ENCODE measurements at places on chromosomes 6 and 20.

DNA sequence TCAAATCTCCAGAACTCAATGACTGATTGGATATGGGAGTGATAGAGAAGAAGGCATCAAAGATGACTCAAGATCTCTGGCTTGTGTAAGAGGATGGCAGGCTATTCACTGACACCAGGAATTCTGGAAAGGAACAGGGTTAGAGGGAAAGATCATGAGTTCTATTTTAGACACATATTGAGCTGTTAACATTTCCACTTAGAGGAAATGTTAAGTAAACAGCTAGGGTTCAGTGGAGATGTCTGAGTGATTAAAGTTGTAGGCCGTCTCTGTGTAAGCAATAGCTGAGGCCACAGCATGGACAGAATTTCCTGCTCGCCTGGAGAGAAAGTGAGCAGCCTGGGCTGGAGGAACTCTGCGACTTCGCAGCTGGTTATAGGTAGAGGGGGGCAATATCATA lies 21.0 kb downstream of the ZC3H12D start:
- no peak for DNase-seq

GRCh38 chr6:5174244-5174643 lies 86.5 kb downstream of the LYRM4 start:
- no peak for DNase-seq

GRCh38 chr6:77879527-77879926 lies 226.7 kb downstream of the MEI4 start:
- no peak for DNase-seq

DNA sequence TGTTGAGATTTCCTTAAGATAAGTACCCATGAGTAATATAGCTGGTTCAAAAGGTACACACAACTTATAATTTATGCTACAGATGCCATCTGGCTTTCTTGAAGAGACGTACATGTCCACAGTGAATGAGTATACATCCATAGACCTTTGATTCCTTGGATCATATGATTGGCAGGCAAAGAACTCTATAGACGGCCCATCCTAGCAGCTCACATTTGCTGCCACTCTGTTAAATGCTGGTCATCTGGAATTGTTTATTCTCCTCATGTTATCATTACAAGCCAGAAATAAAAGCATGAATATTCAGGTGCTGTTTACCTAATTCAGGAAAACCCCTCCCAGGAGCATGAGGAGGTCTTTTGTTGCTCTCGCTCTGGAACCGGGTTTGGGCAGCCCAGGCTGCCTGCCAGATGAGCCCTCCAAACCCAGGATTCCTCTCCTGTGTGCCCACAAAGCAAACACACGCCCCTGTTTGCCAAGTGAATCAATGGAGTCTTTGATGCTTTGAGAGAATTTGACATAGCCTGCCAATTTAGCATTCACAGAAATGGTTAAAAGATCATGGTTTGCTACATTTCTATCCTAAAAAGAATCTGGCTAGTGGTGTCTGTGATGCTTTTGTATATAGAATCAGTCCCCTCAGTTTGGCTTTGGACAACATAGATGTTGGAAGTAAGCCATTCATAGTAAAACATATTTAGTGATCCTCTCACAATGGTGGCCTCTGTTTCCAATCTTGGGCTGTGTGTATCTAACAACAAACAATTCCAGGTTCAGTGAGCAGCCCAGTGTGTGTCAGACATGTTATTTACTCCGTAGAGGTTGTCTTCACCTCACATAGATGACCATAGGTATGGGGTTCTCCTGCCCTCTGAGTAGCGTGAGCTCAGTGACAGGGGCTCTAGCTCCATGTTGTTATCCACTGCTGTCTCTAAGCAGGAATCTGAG lies 17.5 kb upstream of the PLCG1 start:
- no peak for DNase-seq

DNA sequence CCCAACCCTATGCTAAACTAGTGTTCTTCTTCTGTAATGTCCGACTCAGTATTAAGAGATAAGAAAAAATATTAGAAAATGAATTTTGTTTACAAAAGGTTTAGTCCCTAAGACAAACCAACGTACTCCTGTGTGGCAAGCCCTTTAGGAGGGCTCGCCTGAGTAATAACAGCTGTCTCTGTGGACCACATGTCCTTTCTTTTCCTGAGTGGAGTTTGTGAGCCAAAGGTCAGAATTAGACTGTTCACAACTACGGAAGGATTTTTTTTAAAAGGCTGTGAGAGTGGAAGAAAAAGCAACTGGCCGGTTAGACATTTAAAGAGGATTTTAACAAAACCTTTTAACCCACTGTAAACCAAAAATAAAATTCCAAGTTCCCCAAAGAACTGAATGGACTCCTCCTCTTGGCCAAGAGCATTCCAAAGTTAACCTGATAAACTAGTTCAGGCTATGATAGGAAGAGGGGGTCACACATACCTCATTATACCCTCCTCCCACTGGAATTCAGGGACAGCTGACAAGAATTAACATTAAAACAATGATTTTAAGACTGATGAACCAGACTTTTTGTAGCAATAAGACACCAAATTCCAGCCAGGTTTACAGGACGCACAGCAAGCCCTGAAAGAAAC lies 43.5 kb downstream of the FAM184A start:
- no peak for DNase-seq

DNA sequence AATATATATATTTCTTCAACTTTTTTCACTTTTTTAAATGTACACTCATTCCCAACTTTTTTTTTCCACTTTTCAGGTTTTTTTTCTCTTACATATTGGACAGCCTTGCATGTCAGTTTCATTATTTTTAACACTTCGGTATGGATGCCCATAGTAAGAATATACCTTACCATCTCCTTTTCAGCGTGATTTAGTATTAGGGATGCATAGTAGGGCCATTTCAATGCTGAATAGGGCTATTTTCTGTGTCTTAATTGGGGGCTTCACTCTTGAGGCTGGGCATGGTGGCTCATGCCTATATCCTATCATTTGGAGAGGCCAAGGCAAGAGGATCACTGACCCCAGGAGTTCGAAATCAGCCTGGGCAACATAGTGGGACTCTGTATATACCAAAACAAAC lies 6.7 kb downstream of the RNF114 start:
- no peak for DNase-seq

GRCh38 chr20:34703424-34704176 lies 544 bp upstream of the TP53INP2 start:
- no peak for DNase-seq

DNA sequence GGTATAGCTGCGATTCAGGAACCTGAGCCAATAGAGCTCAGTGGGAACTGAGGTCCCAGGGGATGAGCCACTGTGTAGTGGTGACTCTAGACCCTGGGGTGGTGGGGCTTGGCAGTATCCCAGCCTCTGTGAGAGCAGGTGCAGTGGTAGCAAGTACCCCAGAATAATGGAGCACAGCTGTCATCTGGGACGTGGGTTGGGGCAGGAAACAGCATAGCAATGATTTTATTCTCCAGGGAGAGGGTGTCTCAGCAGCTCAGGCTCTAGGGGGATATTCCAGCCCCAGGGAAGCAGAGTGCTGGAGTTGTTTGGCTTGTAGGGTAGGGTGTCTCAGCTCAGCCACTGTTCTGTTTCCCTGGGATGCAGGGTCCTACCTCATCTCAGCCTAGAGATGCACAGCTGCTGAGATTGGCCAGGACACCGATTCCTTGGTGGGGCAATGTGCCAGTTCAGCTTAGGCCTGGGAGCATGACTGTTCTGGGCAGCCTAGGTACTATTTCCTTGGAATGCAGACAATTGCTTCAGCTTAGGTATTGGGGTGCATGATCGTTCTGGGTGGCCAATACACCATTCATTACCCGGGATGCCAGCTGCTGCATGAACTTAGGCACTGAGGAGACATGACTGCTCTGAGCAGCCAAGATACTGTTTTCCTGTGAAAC lies 34.0 kb upstream of the NUP153 start:
- no peak for DNase-seq

GRCh38 chr6:45930420-45931040 lies 85.1 kb downstream of the CLIC5 start:
- no peak for DNase-seq

DNA sequence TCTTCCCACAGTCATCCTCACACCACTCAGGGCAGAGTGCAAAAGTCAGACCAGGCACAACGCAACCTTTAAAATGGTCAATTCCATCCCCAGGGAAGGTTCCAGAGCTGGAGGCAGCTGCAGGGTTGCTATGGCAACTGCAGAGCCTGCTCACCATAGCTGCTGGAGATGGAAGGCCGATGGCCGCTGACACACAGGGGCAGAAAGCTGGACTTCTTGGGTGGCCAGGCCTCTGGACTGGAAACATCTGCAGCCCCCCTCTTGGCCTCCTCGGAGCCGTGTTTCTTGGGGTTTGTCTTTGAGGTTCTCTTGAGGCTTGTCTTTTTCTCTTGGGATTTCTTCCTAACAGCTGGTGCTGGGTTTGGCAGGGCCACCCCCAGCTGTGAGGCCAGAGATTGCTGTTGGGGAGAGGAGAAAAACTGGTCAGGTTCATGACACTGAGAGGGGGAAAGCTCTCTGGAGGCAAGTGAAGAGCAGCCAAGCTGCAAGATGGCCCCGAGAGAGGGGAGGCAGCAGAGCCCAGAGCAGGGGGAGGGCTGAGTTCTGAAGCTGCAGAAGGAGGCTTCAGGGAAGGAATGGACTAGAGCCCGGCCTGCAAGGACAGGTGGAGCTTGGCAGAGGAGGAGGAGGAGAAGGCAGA lies 10.2 kb downstream of the BNIP5 start:
- no peak for DNase-seq

DNA sequence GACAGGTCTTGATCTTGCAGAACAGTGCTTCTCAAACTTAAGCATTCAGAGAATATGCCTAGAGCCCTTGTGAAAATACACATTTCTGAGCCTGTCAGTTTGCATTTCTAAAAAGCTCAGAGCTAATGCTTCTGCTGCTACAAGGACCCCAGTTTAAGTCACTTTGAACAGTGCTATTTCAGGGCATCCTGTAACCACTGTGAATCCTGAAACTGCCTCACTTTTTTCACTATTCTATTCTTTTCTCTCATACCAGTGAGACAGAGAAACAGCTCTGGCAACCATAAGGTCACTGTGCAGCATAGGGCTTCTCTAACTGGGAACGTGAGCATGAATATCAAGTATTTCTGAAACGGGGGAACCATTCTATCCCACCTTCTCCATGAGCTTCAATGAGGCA lies 51.2 kb downstream of the LGSN start:
- no peak for DNase-seq

DNA sequence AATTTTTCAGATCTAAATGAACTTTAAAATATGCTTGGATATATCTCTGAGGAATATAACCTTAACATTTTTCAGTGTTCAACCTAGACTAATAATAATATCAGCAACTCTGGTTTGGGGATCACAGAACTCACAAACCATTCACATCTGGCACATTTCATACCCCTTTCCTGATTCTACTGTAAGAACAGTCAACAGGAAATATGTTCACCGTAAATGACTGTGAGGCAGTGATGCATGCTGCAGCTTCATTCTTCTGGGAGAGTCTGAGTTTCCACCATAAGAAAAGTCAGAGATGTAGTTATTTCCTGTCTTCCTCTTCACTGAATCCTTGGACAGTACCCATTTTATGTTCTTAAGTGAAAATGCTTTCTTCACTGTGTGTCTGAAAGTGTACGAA lies 134.2 kb upstream of the IFNGR1 start:
- no peak for DNase-seq

DNA sequence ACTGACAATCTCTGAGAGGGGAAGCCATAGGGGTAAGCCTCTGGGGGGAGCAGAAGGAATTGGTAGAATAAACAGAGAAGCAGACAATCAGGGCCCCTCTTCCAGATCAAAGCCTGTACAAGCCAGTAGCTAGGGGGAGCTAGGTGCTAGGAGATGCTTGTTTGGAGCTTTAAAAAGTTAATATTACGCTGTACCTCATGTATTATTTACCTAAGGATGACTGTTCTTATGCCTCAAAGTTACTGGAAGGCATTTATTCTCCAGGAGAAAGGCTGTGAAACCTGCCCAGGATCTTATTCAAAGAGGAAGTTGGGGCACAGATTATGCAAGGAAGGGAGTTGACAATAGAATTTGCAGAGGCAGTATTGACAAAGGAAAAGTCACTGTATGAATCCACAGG lies 111.8 kb upstream of the SLC35F1 start:
- DNase-seq, result no peak

- DNase-seq, result no peak
These were observed 11.3 kb downstream of the TULP4 start for GRCh38 chr6:158323561-158323958.

DNA sequence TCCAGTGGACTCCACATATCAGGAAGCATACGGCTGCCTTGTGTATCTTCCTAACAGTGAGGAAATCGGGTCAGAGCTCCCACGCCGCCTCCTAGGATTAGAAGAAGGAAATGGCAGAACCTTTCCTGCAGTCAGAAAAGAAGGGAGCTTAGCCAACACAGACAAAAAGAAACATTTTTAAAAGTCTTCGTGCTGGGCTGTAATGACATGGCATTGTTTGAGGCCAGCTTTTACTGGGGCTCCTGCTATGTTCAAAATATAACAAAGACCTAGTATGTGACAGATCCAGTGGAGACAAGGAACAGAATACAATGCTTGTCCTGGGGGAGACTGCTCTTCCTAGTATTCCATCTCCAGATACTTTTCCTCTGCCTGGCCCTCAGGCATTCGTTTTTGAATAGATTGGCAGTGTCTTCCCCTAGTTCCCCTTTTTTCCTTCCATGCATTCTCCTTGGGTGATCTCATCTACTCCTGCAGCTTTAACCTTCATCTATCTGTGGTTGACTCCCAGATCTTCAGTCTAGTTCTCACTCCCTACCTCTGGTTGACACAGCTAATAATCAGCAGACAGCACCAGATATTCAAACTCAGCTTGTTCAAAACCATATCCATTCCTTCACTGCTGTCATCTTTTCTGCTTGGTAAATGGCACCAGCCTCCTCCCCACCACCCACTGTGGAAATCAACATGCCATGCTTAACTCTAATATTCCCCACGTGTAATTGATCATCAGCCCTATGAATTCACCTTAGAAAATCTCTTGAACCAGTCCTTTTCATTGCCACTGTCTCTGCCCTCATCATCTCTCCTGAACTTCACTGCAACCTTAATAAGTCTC lies 94.5 kb upstream of the VSTM2L start:
- DNase-seq, result no peak

DNA sequence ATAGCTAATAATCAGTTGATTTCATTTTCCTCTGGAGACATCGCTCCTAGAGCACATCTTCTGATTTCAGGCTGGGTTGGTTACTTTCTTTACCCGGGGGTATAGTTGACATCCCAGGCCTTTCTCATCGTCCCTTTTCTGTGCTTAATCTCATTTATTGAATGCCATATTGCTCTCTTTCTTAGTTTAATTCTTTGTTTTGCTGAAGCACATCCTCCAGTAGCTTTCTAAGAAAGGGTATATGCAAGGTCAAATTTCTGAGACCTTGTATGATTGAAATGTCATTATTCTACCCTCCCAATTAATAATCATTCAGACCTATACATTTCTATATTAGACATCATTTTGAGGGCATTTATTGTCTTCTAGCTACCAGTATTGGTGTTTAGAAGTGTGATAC lies 2.6 kb upstream of the C20orf141 start:
- no peak for DNase-seq

Data from brain pericyte (primary cell).